NCI-H1930 (cell line): ENCODE measurements at places on chromosomes 2 and 18.
A peak's percentile ranks its signal among the peaks of the same experiment; 100 is the strongest.

GRCh38 chr18:42176599-42176998 is 221.6 kb downstream of the PIK3C3 start:
- DNase-seq = no peak

- no peak for DNase-seq
Observed at GRCh38 chr2:239305222-239305575, 95.6 kb downstream of the HDAC4 start.

GRCh38 chr18:3451183-3451988 is 1.4 kb downstream of the TGIF1 start:
- peak; percentile 9 for DNase-seq

DNA sequence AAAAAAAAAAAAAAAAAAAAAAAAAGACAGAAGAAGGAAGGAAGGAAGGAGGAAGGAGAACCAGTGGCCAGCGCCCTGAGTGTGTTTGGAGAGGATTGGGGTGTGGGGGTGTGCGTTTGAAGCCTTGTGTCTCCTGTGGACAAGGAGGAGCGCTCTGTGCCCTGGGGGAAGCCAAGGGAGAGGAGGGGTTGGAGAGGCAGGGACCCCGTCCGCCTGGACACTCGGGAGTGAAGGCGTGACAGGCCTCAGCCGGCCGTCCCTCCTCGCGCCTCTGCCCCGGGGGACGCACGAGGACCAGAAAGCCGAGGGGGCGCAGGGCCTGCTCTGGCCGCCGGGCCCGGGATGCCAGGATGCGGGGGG is 44.9 kb downstream of the SERTAD2 start:
- no peak for DNase-seq

DNA sequence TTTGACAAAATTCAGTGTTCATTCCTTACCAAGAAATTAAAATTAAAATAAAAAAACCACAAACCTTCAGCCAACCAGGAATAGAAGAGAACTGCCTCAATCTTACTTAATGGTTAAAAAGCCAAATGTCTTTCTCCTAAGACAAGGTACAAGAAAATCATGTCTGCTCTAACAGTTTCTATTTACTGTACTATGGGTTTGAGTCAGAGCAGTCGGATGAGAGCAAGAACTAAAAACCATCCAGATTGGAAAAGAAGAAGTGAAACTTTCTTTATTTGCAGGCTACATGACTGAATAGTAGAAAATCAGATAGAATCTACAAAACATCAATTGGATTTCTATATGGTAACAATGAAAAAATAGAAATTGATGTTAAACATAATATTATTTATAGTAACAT is 555.5 kb upstream of the TNP1 start:
- DNase-seq = no peak

- no peak for DNase-seq
Observed at GRCh38 chr2:239789711-239790110, 235.4 kb downstream of the NDUFA10 start.

DNA sequence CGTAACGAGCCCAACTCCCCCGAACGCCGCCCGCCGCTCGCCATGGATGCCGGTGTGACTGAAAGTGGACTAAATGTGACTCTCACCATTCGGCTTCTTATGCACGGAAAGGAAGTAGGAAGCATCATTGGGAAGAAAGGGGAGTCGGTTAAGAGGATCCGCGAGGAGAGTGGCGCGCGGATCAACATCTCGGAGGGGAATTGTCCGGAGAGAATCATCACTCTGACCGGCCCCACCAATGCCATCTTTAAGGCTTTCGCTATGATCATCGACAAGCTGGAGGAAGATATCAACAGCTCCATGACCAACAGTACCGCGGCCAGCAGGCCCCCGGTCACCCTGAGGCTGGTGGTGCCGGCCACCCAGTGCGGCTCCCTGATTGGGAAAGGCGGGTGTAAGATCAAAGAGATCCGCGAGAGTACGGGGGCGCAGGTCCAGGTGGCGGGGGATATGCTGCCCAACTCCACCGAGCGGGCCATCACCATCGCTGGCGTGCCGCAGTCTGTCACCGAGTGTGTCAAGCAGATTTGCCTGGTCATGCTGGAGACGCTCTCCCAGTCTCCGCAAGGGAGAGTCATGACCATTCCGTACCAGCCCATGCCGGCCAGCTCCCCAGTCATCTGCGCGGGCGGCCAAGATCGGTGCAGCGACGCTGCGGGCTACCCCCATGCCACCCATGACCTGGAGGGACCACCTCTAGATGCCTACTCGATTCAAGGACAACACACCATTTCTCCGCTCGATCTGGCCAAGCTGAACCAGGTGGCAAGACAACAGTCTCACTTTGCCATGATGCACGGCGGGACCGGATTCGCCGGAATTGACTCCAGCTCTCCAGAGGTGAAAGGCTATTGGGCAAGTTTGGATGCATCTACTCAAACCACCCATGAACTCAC is 673 bp downstream of the PCBP1 start:
- DNase-seq = peak; percentile 17

GRCh38 chr2:25557179-25558036 is 116.0 kb downstream of the DTNB start:
- DNase-seq = no peak

DNA sequence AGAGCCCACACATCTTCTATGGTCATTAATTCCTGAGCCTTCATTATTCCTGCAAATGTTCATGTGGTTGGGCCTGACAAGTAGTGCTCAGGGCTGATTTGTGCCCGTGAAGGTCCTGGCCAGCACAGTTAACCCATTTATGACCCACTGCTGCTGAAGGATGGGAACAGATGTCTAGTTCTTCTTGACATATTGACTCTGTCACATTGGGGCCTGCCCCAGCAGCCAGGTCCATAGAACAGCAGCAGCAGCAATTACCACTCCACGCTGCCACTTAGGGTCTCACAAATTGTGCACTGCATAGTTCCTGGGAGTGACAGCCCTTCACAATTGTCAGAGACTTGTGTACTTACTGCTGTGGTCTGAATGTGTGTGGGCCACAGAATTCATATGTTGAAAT is 442.3 kb upstream of the RGPD4 start:
- DNase-seq = no peak

DNA sequence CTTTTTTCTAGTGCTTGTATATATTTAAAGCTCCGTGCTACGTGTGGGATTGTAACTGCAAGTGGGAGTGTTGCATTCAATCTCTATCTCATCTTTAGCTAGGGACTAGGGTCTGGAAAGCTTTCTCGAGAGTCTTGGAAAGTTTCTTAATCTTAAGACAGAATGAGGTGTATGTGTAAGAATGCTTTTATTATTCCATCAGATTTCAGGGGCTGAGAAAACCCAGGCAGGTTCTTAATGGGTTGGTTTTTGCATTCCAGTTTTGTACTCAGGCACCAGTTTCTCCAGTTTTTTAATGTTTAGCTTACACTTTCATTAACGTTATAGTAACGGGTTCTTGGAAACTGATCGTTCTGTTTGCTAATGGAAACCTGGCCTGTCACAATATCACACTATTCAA is 20.3 kb downstream of the MRPL19 start:
- DNase-seq = no peak

DNA sequence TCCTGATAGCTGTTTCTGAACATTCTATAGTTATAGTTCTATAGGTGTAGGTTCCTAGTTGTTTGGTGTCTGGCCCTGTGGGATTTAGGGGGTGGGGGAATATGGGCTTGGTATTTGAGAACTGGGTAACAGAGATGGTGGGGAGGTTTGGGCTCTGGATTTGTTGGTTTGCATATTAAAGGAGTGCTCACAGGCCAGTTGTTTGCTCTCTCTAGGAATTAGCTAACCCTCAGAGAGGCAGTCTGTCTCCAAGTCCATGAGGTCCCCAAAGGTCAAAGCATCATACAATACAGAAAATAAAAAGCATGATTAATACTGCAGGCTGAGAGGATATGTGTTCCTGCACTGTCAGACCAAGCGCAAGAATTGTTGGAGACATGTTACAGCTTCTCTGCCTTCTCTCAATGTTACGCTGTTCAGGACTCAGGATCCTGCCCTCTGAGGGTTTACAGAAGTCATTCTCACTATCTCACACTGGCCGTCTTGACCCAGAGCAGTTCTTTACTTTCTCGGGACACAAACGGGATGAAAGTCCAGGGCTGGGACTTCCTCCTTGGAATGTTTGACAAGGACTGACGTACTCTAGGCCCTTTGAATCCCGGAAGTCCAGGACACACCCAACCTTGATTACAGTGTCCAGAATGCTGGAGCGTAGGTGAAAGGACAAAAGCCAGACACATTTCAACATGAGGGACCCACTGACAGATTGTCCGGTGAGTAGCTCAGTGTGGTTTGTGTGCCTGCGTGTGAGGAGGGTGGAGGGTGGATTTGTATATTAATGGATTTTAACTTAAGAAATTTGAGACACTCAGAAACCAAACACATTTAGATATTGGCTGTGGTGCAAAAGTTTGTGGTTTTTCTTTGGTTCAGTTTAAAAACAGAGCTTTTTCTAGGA is at the start of gene NOSTRIN:
NOSTRIN (plus strand) TSS at position 677 of the 898 bp plus-strand sequence; CDS start at position 687, 10 bp downstream.
- DNase-seq = no peak

GRCh38 chr18:32354518-32354917 is 116.2 kb downstream of the GAREM1 start:
- no peak for DNase-seq
